ENCODE measurements at places on chromosomes 16 and 17. TPM values are rescaled to one million over a fixed set of nuclear protein-coding genes. Genes with fewer than 3 reads are reported as not detected.

- DNase-seq, result no peak
Measured at GRCh38 chr17:62866471-62866870, 58.4 kb upstream of the MARCHF10 start.

- DNase-seq, result no peak
Measured at GRCh38 chr16:4328782-4329775, 13.2 kb downstream of the GLIS2 start.

- DNase-seq, result no peak
Measured at GRCh38 chr17:6669479-6670212, 18.1 kb downstream of the C17orf100 start.

GRCh38 chr17:80649200-80649644 is 104.6 kb downstream of the RPTOR start:
- no peak for DNase-seq

DNA sequence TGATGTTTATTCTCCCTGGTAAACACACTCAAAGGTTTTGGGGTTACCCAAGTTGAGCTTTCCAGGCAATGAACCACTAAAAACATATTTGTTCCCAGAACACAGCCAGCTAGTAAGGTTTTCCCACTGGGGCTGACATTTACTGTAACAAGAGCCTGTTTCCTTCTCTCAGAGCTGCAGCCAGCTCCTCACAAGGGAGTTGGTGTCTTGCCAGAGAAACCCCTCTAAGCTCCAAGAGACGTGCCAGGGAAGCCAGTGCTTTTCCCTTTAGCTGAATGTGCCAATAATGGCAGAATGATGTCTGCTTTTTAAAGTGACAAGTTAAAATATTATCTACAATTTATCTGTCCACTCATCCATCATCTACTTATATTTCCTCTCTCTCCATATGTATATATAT is 170.8 kb upstream of the RBFOX1 start:
- no peak for DNase-seq

GRCh38 chr17:68248199-68248825 is 469 bp downstream of the AMZ2 start:
- no peak for DNase-seq

DNA sequence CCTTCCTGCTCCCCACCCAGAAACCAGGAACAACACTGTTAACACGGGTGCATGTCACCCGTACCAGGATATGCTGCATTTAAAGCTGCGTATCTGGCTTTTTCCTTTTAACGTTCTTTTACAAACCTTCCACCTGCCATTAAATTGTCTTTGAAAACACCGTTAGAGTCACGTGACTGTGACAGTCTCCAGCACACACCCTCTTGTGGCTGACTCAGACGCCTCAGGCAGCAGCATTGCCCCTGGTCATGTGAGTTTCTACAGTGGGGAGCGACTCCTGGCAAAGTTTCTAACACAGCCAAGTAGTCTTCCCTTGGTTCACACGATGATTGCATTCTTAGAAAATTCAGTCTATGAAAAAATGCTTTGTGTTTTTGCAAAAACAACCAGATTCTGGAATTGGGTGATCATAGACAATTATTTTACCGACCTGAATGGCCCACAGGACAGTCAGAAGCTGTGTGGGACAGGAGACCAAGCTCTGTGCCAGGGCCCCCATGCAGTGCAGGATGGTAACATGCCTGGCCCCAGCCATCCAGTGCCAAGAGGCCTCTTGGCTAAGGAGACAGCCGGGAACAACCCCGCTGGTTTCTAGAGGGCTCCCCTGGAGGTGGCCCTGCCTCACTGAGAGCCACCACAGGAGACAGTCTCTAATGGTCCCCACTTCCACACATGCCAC is 199.1 kb downstream of the KATNIP start:
- DNase-seq, result no peak

GRCh38 chr17:73990290-73990689 is 213.2 kb upstream of the RPL38 start:
- DNase-seq, result no peak

GRCh38 chr17:81491181-81491581 is 21.4 kb downstream of the ACTG1 start:
- DNase-seq, result no peak

Gene TBC1D3E
- total RNA-seq, result not detected

Gene LGALS9B
- total RNA-seq, result not detected

Gene G6PC1
- not detected for total RNA-seq

Gene CHST4
- not detected for total RNA-seq

All from neural crest cell (in vitro differentiated cells).